ENCODE measurements at places on chromosomes 4 and X. TPM values are rescaled to one million over a fixed set of nuclear protein-coding genes. Genes with fewer than 3 reads are reported as not detected.

- no peak for DNase-seq
Observed at GRCh38 chr4:73396993-73397972, 6.8 kb upstream of the ALB start.

- peak; percentile 68 for DNase-seq
Observed at GRCh38 chrX:7927259-7928167, at the start of gene PNPLA4. TSS of gene PNPLA4 (minus strand) at chrX:7927413. CDS start at chrX:7926119, 1,294 bp downstream.

Gene ADAM29
- not detected for total RNA-seq

Gene CENPVL3
- total RNA-seq, result not detected

GRCh38 chr4:118835571-118836300 lies at the start of gene SEC24D:
TSS of gene SEC24D (minus strand) at chr4:118836126. CDS start at chr4:118833696, 2,430 bp downstream.
- peak; percentile 78 for DNase-seq

DNA sequence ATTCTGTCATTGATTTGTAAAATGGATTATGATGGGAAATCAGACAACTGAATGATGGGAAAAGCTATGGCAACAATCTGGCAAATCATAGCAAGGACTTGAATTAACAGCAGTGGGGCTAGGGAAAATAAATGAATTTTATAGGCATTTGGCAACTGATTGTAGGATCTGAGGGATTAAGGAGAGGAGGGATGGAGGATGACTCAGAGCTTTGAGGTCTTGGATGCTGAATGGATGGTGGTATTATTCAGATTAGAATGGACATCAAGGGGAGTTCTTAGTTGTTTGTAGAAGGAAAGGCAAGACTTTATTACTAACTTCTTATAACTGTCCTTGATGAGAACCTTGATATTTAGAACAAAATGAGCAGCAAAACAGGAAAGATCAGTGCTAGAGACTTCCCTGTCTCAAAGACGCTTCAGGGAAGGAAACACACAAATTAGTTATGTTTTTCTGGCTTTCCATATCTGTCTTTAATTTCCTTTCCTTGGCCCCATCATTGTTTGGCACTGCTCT lies 51.4 kb upstream of the HHIP start:
- DNase-seq, result no peak

Gene EFHC2
- 1.6 TPM for total RNA-seq

Gene CTAG2
- total RNA-seq, result not detected

- no peak for DNase-seq
Observed at GRCh38 chr4:130165381-130165780, 1069.4 kb downstream of the C4orf33 start.

- DNase-seq, result no peak
Observed at GRCh38 chr4:139587446-139587845, 31.4 kb upstream of the SETD7 start.

Data from skin of body (tissue), 3 donors.